Transverse colon (tissue), 4 donors: ENCODE measurements at places on chromosomes 1 and 21.

- DNase-seq = no peak
Measured at GRCh38 chr1:186858923-186859322, 30.2 kb downstream of the PLA2G4A start.

DNA sequence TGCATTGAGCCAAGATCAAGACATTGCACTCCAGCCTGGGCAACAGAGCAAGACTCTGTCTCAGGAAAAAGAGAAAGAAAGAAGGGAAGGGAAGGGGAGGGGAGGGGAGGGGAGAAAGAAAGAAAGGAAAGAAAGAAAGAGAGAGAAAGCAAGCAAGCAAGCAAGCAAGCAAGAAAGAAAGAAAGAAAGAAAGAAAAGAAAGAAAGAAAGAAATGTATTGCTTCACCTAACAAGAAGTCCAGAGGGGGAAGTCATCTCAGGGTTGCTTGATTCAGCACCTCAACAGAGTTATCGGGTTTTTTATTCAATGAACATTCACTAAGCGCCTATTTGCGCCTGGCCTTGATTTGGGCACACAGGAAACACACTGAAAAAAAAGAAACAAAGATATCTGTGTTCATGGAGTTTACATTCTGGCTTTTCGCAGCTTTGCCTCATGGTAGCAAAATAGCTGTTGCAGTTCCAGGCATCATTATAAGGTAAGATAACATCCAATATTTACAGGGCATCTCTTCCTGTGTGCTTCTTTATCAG lies 8.2 kb upstream of the RCSD1 start:
- DNase-seq = no peak

DNA sequence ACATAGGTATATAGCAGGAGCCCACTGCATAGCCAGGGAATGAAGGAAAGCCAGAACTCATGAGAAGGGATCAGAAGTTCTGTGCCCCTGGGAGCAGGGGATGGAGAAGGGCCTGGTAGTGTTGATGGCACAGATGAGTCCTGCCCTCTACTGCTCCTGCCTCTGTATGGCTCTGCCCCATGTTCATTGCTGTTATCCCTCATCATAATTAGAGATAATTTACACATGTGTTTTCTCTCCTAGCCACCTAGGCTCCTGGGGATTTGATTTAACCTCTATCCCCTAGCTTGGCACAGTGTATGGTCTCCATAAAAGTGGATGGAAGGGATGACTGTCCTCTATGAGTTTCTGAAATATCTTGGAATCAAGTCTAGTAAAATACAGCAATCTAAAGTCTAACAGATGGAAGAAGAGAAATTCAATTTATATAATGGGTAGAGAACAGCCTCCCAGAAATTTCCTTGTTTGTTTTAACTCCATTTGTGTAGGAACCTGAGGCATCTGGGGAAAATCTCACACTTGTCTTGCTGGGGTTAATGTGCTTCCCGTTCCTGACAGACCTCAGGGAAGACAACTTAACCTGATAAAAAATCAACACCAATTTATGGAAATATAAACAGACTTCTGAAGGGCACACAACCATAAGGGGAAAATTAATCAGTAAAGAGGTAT lies 393.8 kb downstream of the HHAT start:
- DNase-seq = no peak

GRCh38 chr1:230195199-230195598 lies 128.2 kb downstream of the GALNT2 start:
- no peak for DNase-seq

DNA sequence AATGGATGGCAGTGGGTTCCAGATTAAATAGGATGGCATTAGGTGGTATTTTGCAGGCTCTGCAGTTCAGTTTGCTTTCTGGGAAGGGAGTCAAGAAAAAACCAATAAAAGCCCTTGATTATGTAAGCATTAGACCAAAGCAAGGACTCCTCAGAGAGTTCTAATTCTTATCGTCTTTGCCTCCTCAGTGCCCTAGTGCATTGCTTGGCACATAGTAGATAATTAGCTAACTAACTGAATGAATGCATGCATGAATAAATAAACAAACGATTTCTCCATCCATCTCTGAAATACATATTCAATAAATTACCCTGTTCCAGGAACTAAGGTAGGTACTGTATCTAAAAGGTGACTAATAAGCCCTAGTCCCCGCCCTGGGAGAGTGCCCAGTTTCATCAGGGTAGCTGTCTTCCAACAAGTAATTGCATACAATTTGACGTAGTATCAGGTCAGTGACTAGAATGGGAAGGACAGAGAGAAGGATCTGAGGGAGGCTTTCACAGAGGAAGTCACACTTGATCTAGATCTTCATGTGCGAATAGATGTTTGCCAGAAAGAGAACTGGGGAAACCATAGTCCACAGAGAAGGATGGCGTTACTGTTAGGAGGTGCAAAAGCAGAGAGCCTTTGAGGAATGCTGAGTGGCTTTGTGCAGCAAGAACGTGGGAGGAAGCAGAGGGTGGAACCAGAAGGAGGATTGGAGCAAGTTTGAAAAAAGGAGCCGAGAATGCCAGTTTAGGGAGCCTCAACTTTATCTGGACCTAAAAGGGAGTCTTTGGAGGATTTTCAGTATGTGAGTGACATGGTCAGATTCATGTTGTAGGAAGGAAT lies 111.4 kb downstream of the TBX19 start:
- peak; percentile 18 for DNase-seq

DNA sequence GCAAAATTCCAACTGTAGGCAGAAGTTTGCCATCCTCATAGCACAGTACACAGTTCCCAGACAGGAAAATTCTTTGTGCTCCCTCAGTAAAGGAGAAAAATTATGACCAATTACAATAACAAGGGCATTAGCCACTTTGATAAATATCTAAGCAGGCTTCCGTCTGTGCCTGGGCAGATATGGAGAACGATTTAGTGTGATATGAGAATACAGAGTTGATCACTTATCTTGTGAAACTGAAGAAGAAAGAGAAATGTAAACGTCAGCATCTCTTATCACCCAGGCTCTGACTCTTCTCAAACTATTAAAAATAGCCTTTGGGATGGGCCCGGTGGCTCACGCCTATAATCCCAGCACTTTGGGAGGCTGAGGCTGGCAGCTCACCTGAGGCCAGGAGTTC lies 54.5 kb upstream of the TIAM1 start:
- DNase-seq = no peak
